Hepatocyte (in vitro differentiated cells): ENCODE measurements at places on chromosomes 5 and 9. TPM values are rescaled to one million over a fixed set of nuclear protein-coding genes. Genes with fewer than 3 reads are reported as not detected.

GRCh38 chr5:178210073-178210535, 5.8 kb downstream of the HNRNPAB start:
- DNase-seq, result no peak

PCDHGB7 gene
- polyA plus RNA-seq, result 6.7 and 8.4 TPM in 2 replicates

- DNase-seq, result no peak
Observed at GRCh38 chr5:109191153-109191558, 218.6 kb downstream of the PJA2 start.

KCNV2 gene
- polyA plus RNA-seq, result 0.13 TPM in 1 of 2 replicates, not detected in the other

EMB gene
- polyA plus RNA-seq, result 6.3 and 8.0 TPM in 2 replicates
